NCI-H2081 (cell line): ENCODE measurements at places on chromosomes 4 and X.
A peak's percentile ranks its signal among the peaks of the same experiment; 100 is the strongest.

DNA sequence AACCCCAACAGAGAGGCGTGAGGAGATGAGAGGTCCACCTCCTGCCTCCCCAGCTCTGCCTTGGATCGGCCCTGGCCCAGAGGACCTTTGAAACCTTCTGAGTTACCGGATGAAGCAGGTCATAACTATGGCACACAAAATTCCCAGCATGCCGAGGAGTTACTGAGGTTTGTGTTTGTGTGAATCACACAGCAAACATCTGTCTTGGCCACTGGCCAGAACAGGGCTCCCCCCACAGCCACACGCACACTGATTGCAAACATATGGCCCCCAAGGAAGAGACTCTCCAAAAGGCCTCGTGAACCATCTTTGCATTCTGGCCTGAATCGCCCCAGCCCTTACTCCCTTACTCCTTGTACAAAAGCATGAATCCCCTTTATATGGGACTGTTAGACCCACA is 18.9 kb downstream of the RPS4X start:
- no peak for DNase-seq

DNA sequence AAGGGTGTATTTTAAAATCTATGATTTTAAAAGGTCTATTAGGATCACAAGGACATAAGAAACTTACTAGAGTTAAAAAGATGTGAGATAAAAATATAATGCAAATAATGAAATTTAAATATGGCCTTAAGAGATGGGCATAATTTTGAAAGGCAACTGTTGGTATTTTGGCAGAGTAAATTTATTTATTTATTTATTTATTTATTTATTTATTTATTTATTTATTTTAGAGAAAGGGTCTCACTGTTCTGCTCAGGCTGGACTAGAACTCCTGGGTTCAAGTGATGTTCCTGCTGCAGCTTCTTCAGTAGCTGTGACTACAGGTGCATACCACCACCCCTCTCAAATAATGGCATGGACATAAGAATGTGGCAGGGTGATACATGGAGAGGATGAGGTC is 932.1 kb upstream of the LCORL start:
- no peak for DNase-seq

DNA sequence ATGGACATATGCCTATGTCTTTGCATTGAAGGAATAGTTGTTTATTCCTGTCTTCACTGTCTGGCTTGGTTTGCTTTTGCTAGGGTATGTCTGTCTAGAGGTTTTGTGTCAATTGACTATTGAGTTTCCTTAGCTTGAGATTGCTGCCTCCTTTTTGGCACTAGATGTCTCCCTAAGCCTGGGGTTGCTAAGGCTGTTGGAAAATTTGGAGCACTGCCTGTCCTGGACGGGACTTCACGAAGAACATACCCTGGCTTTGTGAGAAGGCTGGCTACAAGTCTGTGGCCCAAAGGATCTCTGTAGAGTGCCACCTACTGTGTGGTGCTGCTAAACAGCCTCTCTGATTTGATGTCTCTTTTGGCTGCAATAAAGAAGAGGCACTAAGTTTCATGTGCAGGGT is 183.8 kb upstream of the NUDT10 start:
- DNase-seq = no peak

- DNase-seq = no peak
Observed at GRCh38 chr4:123777373-123777772, 380.8 kb downstream of the SPRY1 start.

DNA sequence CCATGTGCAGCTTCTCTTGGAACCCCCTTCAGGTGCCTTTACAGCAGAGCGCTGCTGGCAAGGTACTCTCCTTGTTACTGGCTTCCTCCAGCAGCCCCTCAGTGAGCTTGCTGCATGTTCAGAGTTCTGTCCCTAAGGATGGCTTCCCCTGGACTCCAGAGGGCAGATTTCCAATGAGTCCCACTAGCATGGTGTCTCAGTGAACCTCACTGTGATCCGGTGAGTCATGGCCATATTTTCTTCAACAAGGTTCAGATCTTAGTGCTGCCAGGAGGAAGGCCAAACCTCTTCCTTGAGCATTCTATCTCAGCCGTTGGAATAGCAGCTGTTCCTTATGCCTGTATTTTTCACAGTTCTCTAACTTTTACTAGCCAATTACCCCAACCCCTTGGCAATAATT is 98.8 kb downstream of the CASK start:
- no peak for DNase-seq

- DNase-seq = no peak
Observed at GRCh38 chr4:94595013-94595412, 143.3 kb downstream of the PDLIM5 start.

GRCh38 chr4:81343536-81343935 is 128.2 kb downstream of the RASGEF1B start:
- DNase-seq = no peak

- DNase-seq = no peak
Observed at GRCh38 chrX:133911825-133912495, 73.4 kb downstream of the GPC3 start.

DNA sequence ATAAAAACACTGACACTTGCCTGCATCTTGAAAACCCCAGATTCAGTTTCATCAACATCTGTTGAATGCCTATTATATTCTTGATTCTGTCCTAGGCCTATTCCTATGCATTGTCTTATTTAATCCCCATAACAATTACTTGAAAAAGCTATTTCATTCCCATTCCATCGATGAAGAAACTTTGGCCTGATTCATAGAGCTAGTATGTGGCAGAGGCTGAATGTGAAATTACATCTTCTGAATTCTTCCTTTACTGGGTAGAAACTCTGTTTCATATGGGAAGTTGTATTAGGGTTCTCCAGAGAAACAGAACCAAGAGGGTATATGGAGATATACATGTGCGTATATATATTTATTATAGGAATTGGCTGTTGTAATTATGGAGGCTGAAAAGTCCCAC is 35.0 kb upstream of the SLC4A4 start:
- no peak for DNase-seq

DNA sequence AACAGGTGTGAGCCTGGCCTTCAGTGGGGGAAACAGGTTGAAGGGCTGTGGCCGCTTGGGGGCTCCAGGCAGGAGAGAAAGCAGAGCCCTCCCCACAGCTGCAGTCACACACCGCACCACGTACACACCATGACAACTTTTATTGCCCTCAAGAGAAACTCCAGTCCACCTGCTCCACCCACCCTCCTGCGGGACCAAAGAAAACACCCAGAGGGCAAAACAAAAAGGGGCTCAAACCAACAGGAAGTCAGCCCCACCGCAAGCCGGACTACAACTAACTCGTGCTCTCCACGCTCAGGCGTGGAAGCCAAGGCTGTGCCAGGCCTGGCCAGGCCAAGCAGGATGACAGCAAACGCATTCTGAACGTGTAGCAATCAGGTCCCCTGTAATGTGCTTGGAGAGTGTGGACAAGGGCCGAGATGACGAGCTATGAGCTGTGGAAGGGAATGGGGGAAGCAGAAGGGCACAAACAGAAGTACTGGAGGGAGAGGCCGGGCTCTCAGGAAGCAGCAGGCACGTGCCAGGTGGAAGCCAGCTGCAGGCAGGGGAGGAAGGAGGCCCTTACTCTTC is 12.7 kb downstream of the SLC6A8 start:
- DNase-seq = no peak

- DNase-seq = no peak
Observed at GRCh38 chr4:4491396-4491893, 50.4 kb downstream of the STX18 start.

- DNase-seq = no peak
Observed at GRCh38 chr4:143742834-143743233, 42.4 kb upstream of the FREM3 start.

DNA sequence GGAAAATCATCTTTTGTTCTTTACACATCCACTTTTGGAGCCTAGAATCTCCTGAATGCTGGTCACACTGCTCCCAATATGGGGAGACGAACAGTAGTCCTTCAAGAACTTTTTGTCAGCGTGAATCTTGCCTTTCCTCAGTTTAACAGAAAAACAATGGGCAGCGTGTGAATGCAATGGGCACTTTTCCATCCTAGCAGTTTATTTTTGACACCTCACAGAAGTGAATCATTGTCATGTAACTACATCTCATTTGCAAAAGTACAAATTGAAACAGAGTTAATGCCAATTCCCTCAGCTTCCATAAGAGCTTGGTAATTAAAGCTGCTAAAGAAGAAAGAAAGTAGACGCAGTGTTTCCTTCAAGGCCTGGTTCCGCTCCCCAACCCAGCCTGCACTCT is 85.5 kb downstream of the DRD5 start:
- DNase-seq = no peak

GRCh38 chr4:116092961-116093360 is 979.5 kb upstream of the NDST4 start:
- DNase-seq = no peak

GRCh38 chrX:13805241-13805640 is 11.7 kb downstream of the GPM6B start:
- no peak for DNase-seq

DNA sequence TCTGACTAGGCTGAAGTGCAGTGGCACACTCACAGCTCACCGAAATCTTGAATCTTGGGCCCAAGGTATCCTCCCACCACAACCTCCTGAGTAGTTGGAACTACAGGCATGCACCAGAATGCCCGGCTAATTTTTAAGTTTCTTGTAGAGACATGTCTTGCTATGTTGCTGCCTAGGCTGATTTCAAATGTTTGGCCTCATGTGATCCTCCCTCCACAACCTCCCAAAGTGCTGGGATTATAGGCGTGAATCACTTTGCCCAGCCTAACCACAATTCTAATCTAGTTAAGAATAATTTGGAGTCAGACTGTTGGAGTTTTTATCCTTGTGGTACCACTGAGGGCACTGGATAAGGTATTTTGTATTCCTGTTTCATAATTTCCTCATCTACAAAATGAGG is 317.5 kb upstream of the AGA start:
- DNase-seq = no peak

GRCh38 chrX:14897042-14897441 is 23.8 kb downstream of the MOSPD2 start:
- DNase-seq = no peak

DNA sequence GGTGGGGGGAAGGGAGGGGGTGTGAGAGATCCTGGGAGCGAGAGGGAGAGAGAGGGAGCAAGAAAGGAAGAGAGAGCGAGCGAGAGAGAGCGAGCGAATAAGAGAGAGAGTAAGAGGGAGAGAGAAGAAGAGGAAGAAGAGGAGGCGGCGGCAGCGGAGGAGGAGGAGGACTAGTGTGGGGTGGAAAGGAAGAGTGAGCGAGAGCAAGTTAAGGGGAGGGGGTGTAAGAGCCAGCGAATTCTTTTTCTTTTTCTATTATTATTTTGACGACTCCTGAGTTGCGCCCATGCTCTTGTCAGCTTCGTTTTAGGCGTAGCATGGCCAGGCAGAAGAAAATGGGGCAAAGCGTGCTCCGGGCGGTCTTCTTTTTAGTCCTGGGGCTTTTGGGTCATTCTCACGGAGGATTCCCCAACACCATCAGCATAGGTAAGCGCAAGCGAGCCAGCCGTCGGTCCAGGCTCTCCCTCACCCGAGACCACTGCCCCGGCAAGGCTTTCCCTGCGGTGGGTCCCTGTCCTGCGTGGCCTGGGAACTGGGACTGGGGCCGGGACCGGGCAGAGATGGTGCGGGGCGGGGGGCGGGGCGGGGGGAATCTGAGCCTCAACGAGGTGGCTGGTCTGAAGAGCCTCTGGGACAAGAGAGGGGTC is at the start of gene GRIA3:
Gene GRIA3 (plus strand): TSS at position 60 of the 647 bp plus-strand sequence. CDS start 258 bp downstream, at position 318.
- DNase-seq = no peak

- DNase-seq = no peak
Observed at GRCh38 chrX:138345801-138346200, 365.7 kb downstream of the FGF13 start.

DNA sequence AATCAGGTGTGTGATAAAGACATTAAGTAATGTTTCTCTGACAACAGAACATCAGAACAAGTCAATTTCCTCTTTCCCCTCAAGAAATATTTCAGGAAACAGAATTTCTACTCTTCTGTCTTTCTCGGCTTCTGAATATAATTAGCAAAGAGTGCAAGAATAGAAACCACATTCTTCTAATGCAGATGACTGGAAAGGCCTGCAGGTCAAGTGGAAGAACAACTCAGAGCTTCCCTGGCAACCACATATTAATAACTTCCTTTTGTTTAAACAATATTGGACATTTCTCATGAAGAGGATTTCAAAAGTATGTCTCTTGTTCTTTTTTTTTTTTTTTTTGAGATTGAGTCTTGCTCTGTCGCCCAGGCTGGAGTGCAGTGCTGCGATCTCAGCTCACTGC is 225.5 kb downstream of the PARM1 start:
- DNase-seq = no peak

GRCh38 chrX:140733766-140734342 is 24.3 kb downstream of the LINC00632 start:
- DNase-seq = peak; percentile 0

- DNase-seq = no peak
Observed at GRCh38 chr4:59971952-59972351, 1228.2 kb upstream of the ADGRL3 start.

GRCh38 chr4:26137288-26137687 is 183.5 kb upstream of the RBPJ start:
- DNase-seq = no peak

GRCh38 chr4:3399277-3400194 is 42.2 kb upstream of the HGFAC start:
- no peak for DNase-seq

DNA sequence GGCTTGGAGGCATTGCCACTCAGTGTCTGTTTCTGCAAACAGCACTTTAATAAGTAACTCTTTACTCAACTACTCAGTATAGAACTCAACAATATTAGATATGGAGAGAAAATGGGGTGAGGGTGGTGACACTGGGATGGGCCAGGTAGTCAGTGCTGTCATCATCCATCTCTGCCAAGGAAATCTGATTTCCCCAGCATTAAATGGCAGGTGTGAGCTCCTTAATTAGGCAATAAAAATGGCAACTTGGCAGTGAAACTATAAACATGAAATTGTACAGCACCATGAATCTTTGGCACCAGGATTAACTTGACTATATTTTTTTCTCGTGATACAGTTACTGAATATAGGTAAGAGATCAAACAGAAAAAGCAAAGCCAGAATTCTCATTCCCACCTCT is 146.2 kb downstream of the GLRA2 start:
- no peak for DNase-seq
